ENCODE measurements at places on chromosomes 5 and 9.

GRCh38 chr9:124130277-124131075 lies 118.9 kb downstream of the LHX2 start:
- DNase-seq, result no peak

DNA sequence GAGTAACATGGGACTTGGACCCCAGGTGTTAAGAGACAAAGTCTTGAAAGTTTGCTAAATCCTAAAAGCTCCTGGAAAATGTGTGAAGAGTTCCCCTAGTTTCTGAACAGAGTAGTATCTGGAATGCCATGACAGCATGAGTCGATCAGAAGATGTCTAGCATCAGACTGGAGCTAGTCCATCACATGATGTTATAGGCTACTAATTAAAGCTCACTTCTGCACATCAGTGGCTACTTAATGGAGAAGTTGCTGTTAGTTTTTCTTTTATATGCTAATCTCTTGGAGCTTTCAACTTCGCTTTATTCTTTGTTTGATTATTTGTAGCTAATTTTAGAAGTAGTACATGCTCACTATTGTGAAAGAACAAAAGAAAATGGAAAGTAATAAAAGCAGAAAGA lies 471.3 kb upstream of the KLF4 start:
- DNase-seq, result no peak

DNA sequence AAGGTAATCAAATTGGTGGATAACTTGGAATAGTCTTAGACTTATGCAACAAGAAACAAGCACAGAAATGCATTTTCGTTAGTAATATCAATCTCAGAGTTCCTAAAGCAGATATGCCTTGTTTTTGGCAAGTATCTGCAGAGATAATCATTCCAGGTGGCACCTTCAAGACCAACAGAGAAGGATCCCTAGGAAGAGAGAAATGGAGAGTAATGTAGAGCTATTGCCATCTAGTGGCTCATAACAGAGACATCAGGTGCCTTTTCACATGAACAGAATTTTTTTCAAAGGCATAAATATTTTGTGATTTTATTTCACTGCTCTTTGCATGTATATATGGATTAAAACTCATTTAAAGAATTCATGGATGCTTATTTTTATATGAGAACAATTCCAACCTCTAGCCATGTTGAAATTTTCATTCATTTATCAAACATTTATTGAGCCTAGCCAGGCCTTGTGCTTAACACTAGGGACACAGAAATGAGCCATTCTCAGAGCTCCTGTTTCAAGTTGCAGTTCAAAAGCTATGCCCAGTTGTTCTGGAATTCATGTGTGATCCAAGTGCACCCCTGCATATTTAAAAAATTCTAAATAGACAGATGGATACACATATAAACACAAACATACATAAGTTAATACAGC lies 117.5 kb upstream of the OR13F1 start:
- DNase-seq, result no peak

DNA sequence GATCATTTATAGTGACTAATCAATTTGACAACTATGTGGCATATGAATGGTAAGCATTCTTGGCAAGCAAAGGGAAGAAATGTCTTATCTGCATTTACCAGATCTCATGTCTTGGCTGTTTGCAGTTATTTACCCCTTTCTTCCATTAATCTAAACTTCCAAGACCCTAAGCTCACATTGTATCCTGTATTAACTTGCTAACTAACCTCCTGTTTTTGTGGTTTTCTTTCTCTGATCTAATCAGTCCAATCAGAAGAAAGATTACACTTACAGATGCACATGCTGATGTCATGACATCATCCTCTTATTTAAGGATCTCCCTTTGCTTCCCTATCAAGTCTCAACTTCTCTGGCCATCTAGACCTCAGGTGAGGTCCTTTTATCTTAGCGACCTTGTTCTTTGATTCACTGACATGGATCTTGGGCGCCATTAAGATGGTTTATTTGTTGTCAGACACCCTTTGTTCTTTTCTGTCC lies 95.5 kb downstream of the F2RL2 start:
- no peak for DNase-seq

GRCh38 chr9:34512131-34513078 lies 10.4 kb downstream of the ENHO start:
- no peak for DNase-seq

DNA sequence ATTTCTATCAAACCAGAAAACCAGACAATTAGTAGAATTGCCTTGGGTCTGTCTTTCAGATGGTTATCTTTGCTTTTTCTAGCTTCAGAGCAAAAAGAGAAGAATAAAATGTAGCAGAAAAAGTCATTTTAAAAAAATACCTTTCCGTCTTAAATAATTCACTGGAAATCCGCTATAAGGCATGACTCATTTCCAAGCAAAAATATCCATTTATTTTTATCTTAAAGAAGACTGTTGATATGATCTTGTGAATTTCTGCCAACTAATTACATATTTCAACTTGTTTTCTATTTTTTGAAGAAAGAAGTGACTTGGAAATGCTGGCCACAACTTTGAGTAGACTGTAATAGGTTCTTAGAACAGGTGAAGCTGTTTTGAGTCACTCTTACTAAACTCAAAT lies 83.7 kb downstream of the VCAN start:
- no peak for DNase-seq

DNA sequence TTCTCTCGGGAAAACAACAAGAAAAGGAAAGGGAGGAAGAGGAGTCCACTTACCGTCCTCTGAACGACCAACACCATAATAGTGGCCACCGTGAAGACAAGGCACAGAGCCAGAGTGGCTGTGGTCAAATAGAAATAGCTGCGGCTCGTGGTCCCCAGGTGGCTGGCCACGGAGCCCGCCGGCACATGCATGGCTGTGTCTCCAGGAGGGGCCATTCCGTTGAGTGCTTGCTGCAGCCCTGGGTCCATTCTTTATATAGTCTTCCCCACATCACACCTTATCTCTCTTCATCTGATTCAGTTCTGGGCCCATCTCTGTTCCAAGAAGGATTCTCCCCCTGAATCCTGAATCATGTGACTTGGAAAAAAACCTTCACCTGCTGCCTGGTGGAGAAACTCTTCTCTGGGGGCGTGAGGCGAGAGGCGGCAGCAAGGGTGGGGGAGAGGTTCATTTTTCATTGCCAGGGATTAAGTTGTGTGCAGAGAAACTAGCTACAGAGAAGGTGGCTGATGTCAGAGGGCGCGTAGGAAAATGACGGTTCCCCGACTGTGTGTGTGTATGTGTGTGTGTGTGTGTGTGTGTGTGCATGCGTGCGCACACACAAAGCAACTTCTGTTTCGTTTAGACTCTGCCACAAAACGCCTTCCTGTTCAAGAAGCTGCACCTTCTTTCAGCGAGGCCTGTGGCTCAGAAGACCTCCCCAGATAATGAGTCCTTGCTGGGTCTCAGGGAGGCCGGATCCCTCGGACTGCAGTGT lies at the start of gene TNFSF8:
TSS of gene TNFSF8 (minus strand) at position 536 of the 757 bp plus-strand sequence. CDS start at position 248, 288 bp downstream.
- DNase-seq, result peak; percentile 21

- no peak for DNase-seq
Measured at GRCh38 chr9:13083963-13084528, 195.4 kb downstream of the MPDZ start.

GRCh38 chr9:25889661-25890060 lies 211.4 kb upstream of the TUSC1 start:
- no peak for DNase-seq

- no peak for DNase-seq
Measured at GRCh38 chr5:140118302-140118936, 4.5 kb downstream of the PURA start.
